ENCODE measurements at places on chromosomes 3 and 15.

DNA sequence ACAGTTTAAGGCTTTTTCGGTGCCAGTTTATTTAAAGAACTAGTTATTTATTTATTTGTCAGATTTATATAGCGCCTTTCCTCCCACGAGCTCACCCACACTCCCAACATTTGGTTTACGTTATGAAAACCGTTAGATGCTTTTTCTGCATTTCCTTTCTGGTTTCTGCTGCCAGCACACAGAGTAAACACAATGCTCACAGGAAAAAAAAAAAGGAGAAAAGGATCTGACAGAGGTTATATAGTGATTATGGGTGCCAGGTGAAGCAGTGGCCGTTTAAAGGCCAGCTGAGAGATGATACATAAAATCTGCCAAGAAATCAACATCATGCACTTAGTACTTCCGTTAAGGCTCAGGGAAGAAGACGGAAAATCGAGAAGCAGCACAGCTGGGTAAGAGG, 37.9 kb downstream of the ETV5 start:
- no peak for DNase-seq

GRCh38 chr15:41862515-41863116, 24.0 kb downstream of the PLA2G4B start:
- no peak for DNase-seq

- no peak for DNase-seq
These were observed 8.1 kb downstream of the FAM131A start for GRCh38 chr3:184345317-184346144.

GRCh38 chr3:50122071-50122470, 33.1 kb upstream of the SEMA3F start:
- no peak for DNase-seq

DNA sequence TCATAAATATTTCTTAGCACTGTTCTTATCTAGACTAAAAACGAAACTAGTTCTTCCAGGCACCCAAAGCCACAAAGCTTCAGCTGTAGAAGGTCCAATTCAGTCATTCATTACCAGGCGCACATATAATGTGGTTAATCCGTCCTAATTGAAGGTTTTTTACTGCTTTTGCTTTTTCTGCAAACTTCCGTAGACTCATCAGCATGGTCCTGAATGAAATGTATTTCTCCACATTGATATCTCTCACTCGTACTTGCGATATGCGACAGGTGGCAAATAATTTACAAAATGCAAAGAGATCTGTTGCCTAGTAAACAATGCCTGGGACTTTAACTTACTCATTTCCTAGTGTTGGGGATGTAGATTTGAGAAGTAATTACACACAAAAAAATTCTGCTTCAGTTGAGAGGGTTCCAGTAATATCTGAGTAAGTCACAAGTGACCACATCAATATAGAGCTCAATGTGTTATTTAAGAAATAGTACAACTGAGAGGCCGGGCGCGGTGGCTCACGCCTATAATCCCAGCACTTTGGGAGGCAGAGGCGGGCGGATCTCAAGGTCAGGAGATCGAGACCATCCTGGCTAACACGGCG, 75.0 kb upstream of the MBNL1 start:
- no peak for DNase-seq

DNA sequence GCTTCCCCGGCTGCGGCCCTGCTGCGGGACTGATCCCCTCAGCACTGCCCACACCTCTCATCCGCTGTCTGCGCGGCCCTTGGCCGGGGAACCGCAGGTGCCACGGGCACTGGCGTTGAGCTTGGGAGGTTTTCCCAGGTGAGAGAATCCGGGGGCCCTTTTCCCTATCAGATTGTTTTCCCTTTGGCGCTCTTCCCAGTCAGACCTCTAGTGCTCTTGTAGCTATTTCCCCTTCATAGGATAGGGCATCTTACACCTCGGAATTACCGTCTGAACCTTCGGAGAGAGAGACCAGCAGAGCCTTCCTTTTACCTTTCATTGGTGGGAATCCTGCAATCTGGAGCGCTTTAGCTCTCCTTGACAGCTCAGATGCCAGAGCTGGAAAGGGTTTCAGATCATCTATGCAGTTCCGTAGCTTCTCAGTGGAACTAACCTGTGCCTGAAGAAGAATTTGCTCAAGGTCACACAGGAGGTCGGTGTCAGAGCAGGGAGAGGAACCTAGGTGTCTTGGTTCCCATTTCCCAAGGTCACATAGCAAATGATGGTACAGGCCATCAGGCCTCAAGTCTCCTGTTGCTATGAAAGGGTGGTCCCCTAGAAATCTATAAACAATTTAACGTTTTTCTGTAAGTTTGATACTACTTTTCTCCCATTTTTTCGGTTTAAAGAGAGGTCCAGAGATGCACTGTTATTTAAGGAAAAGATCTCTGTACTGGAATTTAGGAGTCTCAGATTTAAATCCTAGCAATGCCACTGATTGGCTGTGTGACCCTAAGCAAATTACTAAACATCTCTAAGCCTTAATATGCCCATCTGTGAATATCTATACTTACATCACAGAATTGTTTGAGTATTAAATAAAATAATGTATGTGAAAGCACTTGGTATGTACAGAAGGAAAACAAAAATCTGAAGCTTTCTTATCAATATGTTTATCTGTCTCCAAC, 916 bp downstream of the IDH3A start:
- no peak for DNase-seq

- DNase-seq = no peak
These were observed 14.2 kb downstream of the ATXN7 start for GRCh38 chr3:63877737-63878393.

- no peak for DNase-seq
These were observed 59.5 kb upstream of the ZNF148 start for GRCh38 chr3:125434582-125435011.

DNA sequence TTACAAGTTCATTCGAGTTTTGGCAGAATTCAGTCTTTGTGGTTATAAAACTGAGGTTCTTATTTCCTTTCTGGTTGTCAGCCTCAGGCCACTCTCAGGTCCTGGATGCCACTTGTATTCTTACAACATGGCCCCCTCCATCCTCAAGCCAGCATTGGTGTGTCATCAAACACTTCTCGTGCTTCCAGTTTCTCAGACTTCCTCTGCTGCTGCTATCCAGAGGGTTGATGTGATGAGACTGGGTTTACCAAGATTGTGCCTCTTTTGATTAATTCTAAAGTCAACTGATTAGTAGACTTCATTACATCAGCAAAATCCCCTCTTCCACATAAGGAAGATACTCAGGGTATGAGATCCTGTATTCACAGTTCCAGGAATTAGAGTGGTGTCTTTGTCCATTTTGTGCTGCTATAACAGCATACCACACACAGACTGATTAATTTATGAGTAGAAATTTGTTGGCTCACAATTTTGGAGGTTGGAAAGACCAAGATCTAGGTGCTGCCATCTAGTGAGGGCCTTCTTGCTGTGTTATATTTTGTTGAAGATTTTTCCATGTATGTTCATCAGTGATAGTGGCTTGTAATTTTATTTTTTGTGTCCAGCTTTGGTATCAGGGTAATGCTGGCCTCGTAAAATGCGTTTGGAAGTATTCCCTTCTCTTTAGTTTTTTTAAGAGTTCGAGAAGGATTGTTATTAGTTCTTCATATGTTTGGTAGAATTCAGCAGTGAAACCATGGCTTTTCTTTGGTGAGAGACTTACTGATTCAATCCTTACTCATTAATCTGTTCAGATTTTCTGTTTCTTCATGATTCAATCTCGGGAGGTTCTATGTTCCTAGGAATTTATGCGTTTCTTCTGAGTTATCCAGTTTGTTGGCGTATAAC, 11.1 kb downstream of the LRCH3 start:
- DNase-seq = no peak

DNA sequence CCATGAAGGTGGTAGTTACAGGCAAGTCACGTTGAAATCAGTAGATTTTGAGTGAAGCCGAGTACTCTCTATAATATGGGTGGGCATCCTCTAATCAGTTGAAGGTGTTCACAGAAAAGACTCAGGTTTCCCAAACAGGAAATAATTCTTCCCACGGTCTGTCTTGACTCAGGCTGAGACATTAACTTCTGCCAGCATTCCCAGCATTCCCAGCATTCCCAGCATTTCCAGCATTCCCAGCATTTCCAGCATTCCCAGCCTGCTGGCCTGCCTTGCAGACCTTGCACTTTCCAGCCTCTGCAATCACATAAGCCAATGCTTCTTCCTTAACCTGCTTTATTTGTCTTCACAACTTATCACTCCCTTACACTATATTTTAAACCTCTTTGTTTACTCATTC, 542.3 kb upstream of the ROBO2 start:
- DNase-seq = no peak

GRCh38 chr15:67501836-67502461, 19.0 kb upstream of the C15orf61 start:
- DNase-seq = no peak

DNA sequence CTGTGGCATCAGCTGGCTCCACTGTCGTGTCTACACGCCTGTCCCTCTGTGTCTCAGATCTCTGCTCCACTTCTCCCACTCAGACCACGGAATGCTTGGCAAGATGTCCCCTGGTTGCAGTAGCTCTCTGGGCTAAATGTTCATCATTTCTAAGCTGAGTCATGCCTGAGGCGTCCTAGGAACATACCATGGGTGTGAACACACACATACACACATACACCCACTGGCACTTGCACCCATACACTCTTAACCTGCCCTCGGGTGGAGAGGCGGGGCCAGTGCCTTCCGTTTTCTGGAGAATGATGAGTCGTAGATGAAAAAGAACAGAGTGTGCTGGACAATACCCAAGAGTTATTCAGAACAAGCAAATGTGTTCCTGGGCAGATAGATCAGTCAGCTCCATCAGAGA, 72.4 kb downstream of the SENP2 start:
- peak; percentile 99 for DNase-seq

DNA sequence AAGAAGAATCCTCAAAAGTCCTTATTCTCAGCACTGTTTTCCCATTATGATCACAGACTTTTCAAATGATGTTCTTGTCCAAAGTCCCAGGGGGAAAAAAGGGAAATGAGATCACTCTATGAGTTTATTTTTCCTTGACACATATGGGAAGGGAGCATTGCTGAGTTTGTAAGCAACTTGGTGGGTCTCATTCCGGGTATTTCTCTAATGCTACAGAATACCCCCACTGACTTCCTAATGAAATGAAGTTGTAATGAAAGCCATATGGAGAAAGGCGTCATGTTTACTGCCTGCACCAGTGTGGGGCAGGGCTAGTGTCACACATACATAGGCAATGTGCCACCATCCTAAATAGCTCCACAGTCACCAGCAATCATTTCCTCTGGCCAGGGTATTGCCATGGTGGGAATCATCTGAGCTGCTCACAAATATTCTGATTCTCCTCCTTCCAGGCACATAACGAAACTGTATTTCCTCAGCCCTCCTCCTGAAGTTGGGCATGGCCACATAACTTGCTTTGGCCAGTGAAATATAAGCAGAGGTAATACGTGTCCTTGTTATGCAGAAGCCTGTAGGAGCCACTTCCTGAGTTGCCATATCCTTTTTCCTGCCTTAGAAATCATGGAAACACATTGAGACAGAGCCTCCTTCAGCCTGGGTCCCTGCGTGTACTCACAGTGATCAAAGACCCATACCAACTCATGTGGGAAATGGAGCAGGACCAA, 41.0 kb upstream of the C15orf61 start:
- DNase-seq = peak; percentile 22

GRCh38 chr15:65033659-65034269, 4.3 kb upstream of the MTFMT start:
- DNase-seq = no peak

- DNase-seq = no peak
These were observed 35.9 kb upstream of the TFRC start for GRCh38 chr3:196117809-196118208.

GRCh38 chr15:88011533-88011932, 245.0 kb downstream of the NTRK3 start:
- no peak for DNase-seq

- DNase-seq = no peak
These were observed 46.8 kb upstream of the POMGNT2 start for GRCh38 chr3:43152649-43153048.

GRCh38 chr3:81752604-81753003, 8.8 kb downstream of the GBE1 start:
- no peak for DNase-seq

DNA sequence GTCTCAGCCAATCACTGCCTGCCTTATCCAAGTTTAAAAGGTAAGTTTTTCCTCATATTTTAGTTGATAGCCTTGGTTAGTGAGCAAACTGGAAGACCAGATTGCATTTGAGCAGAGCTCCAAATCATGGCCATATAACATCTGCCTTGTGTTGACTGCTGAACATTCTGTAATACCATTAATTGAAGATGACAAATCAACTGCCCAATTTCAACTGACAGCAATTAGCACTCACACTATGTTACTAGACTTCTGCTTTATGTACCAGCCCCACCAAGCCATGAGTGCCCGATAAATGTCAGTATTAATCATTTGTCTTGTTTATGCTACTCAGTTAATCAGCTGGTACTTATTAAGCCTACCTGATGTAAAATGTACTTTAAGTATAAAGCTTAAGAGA, 83.1 kb downstream of the CGGBP1 start:
- DNase-seq = no peak

GRCh38 chr15:47614360-47615011, 102.8 kb upstream of the SEMA6D start:
- no peak for DNase-seq

- no peak for DNase-seq
These were observed 19.5 kb downstream of the NBEAL2 start for GRCh38 chr3:46998852-46999515.

- DNase-seq = no peak
These were observed 25.4 kb upstream of the MBNL1 start for GRCh38 chr3:152243301-152243711.

DNA sequence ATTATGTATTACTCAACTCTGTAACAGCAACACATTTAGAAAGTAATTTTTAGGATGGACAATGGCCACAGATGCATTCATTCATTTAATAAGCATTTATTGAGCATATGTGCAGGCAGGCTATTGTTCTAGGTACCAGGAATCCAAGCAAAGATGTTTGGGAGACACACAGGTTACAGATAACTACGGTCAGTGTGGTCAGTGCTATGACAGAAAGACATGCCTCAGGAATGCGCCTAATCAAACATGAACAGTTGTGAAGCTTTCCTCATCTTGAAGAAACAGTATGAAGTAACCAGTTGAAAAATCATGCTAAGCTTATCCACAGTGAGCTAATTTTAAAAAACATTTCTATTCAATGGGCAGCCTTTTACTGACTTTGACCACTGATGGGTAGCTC, 155.4 kb upstream of the CCDC54 start:
- DNase-seq = no peak

- peak; percentile 28 for DNase-seq
These were observed 233.2 kb upstream of the TPM1 start for GRCh38 chr15:62809115-62809967.

- DNase-seq = no peak
These were observed 156.6 kb upstream of the RGMA start for GRCh38 chr15:93245661-93246042.

GRCh38 chr3:31352331-31352730, 180.4 kb upstream of the STT3B start:
- DNase-seq = no peak

DNA sequence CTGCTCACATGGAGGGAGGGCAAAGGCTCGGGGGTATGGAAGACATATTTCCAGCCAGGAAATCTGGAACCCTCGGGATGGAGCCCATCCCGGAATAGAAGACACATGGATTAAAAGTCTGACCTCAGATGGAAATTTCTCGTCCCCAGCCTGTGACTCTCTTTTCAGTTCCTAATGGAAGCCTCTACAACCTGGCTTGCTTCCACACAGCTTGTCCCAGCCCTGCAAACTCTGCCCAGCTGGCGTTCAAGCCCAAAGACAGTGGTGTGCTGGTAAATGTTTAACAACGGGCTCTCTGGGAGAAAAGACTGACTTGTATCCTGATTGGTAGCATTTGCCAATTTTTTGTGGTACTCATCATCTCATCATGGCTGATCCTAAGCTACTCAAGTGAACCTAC, 35.6 kb upstream of the TLE3 start:
- no peak for DNase-seq

All from GM04503 (cell line).